ENCODE measurements at places on chromosomes 13 and 19.

DNA sequence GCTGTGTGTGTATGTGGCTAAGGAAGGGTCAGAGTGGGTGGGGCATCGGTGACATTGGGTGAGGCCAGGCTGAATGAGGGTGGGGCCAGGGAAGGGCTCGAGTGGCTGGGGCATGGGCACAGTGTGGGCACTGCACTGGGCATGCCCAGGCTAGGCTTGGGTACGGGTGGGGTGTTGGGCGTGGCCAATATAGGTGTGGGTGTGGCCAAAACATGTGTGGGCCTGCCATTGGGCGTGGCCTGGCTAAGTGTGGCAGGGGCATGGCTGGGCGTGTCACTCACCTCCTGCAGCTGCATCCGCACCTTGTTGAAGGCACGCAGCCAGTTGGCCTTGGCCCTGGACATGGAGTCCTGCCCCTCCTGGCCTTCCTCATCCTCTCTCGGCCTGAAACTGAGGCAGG lies 33.2 kb downstream of the UNC13A start:
- DNase-seq, result no peak

DNA sequence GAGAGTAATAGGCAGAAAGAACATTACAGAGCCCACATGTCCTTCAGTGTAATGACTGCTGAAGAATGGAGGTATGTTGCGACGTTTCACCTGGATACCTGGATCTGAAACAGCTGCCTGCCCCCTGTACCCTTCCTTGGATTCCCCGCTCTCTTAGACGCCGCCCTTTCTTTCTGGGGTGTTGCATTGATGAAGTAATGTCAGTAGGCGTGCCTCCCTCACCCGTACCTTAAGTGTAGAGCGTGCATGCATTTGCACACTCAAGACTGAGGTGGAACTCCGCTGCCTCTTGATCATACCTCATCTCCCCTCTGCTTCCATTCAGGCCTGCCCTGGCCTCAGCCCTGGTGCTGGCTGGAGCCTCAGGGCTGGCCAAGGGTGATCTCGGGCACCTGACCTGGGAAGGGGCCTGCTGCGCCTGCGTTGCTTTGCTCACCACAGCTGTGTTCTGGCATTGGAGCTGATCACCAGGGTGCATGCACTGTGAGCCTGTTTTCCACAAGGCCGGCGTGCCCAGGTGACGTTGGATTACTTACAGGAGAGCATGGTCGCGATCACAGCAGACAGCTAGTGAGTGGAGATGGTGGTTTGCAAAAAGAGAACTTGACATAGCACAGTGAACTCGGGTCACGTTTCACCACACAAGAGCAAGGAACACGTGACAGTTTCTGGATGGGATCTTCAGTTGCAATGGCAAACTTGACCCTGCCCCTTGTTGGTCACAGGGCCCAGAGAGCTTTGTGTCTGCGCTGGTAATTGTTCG lies 99.0 kb downstream of the ARHGEF7 start:
- no peak for DNase-seq

DNA sequence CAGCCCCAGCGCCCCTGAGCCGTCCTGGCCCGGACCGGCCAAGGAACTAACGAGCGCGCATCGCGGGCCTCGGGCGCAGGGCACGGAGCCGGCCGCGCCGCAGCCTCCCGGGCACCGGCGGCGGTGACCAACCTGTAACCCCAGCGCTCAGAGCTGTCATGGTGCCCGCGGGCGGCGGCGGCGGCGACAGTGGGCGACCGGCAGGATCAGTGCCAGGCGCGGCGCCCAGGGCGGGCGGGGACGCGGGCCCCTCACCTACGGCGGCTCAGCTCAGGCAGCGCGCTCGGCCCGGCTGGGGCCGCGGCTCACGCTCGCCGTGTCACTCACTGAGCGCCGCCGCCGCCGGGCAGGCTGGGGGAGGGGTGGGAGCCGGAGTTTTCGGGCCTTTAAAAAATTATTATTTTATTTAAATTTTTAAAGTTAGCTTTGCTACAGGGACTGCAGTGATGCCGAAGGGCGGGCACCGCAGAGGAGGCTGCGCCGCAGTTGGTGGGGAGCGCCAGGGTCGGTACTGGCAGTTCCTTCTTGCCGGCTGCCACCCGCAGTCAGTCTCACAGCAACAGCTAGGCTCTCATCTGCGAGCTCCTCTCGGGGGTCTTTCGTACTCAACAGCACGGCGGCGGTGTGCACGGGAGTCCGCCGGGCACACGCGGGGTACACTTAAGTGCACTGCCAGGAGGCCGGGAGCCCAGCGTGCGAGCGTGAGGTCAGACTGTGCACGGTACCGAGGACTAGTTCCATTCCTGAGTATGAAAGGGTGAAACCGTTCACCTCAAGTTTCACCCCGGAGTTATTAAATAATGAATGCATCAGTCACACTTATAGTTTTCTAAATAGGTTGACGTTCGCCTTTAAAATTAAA lies at the start of gene NALCN:
Gene NALCN (minus strand): TSS at position 328 of the 862 bp plus-strand sequence. CDS start 17,382 bp downstream, outside the sequence.
- no peak for DNase-seq

- DNase-seq, result no peak
Observed at GRCh38 chr13:50721672-50721992, 121.9 kb downstream of the DLEU7 start.

DNA sequence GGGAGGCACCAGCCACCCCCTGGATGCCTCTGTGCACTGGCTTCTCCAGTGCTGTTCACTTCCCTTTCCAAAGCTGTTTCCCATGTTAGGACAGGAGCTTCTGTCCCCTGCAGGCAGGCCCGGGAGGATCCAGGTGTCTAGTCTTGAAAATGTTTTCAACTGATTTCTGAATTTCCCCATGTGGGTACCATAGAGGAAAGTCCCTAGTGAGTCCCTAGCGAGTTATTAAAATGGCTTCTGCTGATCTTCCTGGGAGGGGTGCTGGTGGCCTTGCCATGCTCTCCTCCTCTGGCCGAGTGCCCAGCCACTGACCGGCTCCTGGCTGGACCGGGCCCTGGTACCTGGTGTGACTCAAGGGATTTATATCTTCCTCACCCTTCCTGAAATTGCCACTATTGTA lies 5.2 kb upstream of the ANKRD10 start:
- no peak for DNase-seq

All from fibroblast of upper back skin (primary cell).